NCI-H2171 (cell line): ENCODE measurements at places on chromosomes 2 and 18.
A peak's percentile ranks its signal among the peaks of the same experiment; 100 is the strongest.

- no peak for DNase-seq
Measured at GRCh38 chr2:189927823-189928222, 134.7 kb downstream of the MSTN start.

- DNase-seq: no peak
Measured at GRCh38 chr2:6835467-6835866, 30.2 kb downstream of the CMPK2 start.

- DNase-seq: no peak
Measured at GRCh38 chr2:191500884-191501560, 176.9 kb upstream of the NABP1 start.

- DNase-seq: no peak
Measured at GRCh38 chr18:50727721-50728471, 91.9 kb downstream of the MRO start.

- DNase-seq: no peak
Measured at GRCh38 chr18:33702625-33703024, 124.6 kb downstream of the ASXL3 start.

DNA sequence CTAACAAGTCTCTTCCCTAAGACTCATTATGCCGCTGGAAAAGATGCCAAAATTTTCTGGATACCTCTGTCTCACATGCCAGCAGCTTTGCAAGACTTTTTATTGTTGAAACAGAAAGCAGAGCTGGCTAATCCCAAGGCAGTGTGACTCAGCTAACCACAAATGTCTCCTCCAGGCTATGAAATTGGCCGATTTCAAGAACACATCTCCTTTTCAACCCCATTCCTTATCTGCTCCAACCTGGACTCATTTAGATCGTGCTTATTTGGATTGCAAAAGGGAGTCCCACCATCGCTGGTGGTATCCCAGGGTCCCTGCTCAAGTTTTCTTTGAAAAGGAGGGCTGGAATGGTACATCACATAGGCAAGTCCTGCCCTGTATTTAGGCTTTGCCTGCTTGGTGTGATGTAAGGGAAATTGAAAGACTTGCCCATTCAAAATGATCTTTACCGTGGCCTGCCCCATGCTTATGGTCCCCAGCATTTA, 26.3 kb downstream of the DHRS9 start:
- no peak for DNase-seq

DNA sequence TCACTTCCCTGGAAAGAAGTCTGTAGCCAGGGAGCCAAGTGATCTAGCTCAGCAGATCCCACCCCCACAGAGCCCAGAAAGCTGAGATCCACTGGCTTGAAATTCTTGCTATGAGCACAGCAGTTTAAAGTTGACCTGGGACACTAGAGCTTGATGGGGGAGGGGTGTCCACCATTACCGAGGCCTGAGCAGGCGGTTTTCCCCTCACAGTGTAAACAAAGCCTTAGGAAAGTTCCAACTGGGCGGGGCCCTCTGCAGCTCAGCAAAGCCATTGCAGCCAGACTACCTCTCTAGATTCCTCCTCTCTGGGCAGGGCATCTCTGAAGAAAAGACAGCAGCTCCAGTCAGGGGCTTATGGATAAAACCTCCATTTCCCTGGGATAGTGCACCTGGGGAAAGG, 887.2 kb upstream of the LRATD1 start:
- DNase-seq: no peak

- DNase-seq: no peak
Measured at GRCh38 chr2:149612122-149612521, 24.5 kb upstream of the MMADHC start.

- no peak for DNase-seq
Measured at GRCh38 chr18:4016391-4017049, 438.6 kb downstream of the DLGAP1 start.

- DNase-seq: no peak
Measured at GRCh38 chr2:10934979-10935350, 23.2 kb downstream of the KCNF1 start.

GRCh38 chr2:61707984-61708852, 145.6 kb downstream of the FAM161A start:
- peak; percentile 80 for DNase-seq

- DNase-seq: no peak
Measured at GRCh38 chr2:105460048-105460732, 61.3 kb upstream of the FHL2 start.

- no peak for DNase-seq
Measured at GRCh38 chr18:36708366-36708765, 120.4 kb downstream of the TPGS2 start.

- no peak for DNase-seq
Measured at GRCh38 chr2:106977717-106978116, 91.8 kb upstream of the ST6GAL2 start.

GRCh38 chr2:191636235-191636543, 41.7 kb upstream of the NABP1 start:
- no peak for DNase-seq

DNA sequence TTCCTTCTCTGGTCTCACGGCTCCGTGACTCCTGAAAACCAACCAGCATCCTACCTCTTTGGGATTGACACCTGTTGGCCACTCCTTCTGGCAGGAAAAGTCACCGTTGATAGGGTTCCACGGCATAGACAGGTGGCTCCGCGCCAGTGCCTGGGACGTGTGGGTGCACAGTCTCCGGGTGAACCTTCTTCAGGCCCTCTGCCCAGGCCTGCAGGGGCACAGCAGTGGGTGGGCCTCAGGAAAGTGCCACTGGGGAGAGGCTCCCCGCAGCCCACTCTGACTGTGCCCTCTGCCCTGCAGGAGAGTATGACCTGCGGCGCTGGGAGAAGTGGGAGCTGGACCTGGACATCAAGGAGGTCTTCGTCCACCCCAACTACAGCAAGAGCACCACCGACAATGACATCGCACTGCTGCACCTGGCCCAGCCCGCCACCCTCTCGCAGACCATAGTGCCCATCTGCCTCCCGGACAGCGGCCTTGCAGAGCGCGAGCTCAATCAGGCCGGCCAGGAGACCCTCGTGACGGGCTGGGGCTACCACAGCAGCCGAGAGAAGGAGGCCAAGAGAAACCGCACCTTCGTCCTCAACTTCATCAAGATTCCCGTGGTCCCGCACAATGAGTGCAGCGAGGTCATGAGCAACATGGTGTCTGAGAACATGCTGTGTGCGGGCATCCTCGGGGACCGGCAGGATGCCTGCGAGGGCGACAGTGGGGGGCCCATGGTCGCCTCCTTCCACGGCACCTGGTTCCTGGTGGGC, 10.0 kb downstream of the PROC start:
- no peak for DNase-seq

DNA sequence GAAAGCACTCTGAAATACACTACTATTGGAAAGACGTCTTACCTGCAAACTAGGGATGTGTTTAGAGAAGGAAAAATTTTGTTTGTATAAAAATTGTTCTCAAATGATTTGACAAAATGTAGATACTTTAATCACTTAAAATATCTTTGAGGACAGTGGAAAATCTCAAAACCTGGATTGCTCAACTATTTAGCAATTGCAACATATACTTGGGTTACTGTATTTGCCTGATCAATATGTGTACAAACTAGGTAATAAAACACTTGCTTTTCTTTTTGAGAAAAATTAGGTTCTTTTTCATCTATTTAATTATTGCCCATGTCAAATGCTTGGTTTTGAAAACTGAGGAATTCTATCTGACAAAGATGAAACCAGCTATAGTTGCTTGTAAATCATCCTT, 60.9 kb downstream of the CPS1 start:
- DNase-seq: no peak

DNA sequence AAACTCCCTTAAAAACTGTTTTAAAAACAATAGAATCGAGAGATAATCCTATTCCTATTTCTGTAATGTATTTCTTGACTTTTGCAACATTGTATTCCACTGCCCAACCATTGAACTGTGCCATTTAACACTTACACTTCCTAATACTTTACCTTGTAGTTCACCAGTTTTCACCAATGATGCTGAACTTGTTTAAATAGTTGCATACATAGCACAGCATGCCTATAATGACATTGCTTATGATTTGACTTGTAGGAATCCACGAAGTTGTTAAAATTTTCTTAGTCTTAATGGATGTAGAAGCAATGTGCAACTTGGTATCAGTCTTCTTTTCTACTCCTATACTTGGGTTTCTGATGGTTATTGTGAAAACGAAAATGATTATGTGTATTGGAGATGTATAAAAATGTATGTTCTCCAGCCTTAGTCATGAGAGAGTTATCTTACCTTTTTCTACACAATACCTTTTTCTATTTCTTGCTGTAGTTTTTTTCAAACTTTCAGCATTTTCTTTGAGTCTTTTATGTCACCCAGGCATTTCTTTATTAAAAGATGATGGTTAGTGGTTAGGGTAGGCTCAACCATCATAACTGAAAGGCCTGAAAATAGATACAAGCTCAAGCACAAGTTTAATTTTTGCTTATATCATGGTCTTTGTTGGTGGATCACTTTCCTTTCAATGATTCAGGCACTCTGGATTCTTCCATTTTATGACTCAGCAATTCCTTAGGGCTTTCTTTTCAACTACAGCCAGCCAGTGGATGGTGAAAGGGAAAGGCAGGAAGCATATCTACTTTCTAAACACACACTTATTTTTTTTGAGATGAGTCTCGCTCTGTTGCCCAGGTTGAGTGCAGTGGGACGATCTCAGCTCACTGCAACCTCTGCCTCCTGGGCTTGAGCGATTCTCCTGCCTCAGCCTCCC, 9.4 kb downstream of the GPD2 start:
- no peak for DNase-seq

- no peak for DNase-seq
Measured at GRCh38 chr2:53424902-53425301, 342.7 kb upstream of the CHAC2 start.
